ENCODE measurements at places on chromosomes 2 and 18. TPM values are rescaled to one million over a fixed set of nuclear protein-coding genes. Genes with fewer than 3 reads are reported as not detected.

DNA sequence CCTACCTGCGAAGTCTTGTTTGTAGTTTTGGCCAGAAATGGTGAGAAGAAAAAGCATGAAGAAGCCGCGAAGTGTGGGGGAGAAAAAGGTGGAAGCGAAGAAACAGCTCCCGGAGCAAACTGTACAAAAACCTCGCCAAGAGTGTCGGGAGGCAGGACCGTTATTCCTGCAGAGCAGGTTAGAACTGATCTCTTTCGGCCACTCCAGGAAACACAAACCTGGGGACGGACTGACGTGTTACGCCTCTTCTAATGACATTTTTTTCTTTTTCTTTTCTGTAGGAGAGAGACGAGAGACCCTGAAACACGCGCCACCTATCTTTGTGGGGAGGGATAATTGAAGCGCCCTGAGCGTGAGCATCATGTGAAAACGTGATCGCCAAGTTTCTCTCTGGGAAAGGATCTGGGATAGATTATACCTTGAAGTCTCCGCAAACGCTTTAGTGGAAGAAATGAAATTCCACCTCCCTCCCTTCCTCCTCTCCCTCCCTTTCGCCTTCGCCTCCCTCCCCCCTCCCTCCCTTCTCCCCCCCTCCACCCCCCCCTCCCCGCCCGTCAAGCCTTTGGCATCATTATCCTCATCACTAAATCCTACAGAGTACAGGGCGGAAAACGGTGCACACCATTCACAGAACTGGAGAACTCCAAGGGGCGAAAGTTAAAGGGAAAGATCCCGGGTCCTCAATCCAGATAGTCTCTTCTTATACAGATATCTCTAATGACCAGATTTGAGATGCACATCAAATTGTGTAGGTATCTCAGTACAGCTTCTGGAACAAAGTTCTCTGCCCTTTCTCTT is at the start of gene ZEB2:
Gene ZEB2 (minus strand): TSS at position 186 of the 798 bp plus-strand sequence. CDS start 2,769 bp downstream, outside the sequence.
- peak; percentile 84 for DNase-seq

DNA sequence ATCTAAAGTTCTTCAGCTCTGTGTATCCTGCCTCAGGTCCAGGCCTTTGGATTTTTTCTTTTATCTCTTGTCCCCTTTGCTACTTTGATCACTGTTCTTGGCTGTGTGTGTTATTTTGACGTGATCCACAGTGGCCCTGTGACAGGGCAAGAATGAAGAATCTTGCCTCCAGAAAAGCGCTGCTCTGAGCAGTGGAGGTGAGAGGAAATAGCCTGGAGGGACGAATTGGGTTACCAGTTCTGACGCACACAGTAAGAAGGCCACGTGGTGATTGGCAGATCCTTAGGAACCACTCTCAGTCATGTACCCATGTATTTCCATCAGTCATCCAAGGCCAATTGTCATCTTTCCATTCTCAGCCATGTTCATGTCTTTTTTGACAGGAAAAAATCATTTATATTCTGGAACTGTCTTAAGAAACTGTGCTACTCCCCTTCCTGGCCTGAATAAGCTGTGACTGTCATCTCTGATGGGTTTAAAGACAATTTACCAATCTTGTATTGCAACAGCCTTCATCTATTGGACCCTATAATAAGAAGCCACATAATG is 47.6 kb downstream of the MAPK4 start:
- no peak for DNase-seq

GRCh38 chr2:85602476-85603234 is at the start of gene TMEM150A:
TSS of gene TMEM150A (minus strand) at chr2:85602698. CDS start at chr2:85601948, 750 bp downstream.
- DNase-seq, result peak; percentile 98

Gene NEU2
- total RNA-seq, result not detected

Gene PAX3
- 0.37 TPM for total RNA-seq

DNA sequence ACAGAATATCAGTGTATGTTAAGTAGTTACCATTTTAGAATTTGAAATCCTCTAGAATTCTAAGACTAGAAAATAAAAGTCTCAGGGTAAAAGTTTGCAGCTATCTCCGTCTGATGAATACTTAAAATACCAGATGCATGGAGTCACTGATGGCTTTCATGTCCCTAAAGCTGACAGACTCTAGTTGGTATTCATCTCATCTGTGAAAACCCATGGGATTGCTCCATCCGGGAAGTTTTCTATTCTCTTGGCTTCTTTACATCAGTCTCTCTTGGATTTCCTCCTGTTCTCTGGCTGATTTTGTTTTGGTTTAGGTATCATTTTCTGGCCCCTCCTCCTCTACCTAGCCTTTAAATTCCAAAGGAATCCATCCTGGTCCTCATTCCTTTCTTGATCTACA is 465.6 kb upstream of the POU3F3 start:
- no peak for DNase-seq
